PC-3 (cell line): ENCODE measurements at places on chromosomes 6 and 20.

DNA sequence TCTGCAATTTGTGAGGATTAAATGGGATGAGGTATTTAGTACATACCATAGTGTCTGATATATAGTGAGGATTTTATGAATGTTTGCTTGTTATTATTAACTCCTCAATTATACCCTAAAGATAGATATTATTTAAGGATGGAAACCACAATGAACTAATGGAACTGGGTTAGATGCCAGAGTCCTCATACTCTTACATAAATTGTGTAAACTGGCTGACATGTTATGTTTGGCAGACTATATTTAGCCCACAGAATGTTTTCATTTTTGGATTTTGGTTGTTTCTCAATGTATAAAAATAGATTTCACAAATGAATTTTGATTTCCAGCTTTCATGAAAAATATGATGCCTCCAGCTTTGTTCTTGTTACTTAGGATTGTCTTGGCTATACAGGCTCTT is 37.6 kb downstream of the HTR1B start:
- DNase-seq = no peak

DNA sequence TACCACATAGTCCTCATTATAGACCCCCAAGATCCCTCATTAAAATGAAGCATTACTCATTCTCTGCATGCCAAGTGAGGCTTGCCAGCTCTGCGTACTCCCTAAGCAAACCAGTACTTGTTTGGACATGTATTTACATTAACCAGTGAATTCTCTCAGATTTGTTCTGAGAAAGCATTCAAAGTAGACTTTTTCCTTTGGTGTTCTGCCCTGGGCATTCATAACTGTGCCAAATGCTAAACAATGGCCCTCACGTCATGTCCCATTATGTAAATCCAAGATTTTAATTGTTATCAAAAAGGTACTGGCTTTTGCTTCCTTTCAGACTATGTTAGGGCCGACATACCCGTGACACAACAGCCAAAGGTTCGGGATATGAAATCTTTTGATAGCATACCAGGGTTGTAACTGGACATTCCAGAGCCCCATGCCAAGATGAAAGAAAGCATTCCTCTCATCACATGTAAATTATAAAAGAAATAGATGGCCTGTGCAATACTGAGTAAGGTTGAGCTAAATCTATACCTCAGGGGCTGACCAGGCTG is 164.2 kb downstream of the ADAT2 start:
- DNase-seq = no peak

GRCh38 chr6:32692019-32692418 is 25.6 kb upstream of the HLA-DQB1 start:
- DNase-seq = peak; percentile 66

- DNase-seq = no peak
Measured at GRCh38 chr6:10578723-10579122, 57.6 kb downstream of the GCNT2 start.

DNA sequence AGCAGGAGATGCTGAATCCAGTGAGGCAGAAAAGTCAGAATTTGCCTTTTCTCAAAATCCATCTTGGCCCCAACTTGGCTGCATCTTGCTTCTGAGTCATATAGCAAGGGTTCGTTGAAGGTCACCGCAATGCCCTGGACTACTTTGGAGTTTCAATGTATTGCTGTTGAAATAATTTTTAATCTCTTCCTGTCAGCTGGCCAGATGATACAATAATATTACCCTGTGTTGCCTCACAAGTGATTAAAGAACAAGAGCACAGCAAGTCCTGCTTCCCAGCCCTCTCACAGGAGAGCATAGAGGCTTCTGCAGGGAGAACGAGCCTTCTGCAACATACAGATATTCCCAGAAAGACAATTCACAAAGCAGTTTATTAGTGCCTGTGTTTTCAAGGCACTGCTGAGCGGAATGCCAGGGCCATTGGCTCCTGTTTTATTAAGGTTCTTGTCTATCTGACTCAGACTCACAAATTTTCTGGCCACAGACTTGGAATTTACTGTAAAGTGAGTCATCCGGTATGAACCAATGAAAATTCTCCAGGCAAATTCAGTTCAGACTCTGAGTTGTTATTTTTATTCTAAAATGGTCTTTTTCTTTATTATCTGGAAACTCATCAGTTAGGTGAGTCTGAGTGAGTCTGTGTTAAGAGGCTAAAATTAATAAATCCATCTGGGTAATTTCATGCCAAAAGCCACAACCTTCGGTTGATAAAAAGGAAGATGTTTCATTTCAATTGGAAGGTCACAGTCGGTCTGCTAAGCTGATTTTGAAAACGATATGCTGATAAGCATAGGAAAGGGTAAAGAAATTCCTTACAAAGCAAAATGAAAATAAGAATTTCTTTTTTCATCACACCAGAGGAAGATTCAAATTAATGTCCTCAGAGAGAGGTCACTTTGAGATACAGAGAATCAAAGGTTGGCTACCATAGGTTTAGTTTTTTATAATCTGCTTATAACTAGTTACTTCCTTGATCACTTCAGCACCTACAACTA is 289.4 kb upstream of the STXBP5 start:
- DNase-seq = peak; percentile 90

GRCh38 chr20:47907031-47907675 is 121.9 kb upstream of the SULF2 start:
- no peak for DNase-seq

GRCh38 chr6:134787261-134787877 is 162.5 kb downstream of the ALDH8A1 start:
- peak; percentile 73 for DNase-seq

GRCh38 chr20:22425344-22426295 is 158.8 kb downstream of the FOXA2 start:
- no peak for DNase-seq

DNA sequence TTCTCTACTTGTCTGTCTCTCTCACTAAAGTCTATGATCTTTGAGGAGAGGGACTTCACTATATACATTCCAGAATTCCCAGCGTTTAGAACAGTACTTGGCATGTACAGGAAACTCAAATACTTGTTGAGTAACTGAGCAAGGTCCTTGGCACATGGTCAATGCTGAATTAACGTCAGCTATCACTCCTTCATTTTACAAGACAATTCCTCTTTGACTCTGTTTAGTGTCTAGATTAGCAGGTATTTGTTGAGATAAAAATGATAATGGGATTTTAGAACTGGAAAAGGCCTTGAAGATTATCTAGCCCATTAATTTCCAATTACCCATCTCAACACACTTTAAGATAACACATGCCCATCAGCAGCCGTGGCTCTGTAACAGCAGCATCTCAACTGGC is 6.6 kb upstream of the GUCA1B start:
- no peak for DNase-seq

DNA sequence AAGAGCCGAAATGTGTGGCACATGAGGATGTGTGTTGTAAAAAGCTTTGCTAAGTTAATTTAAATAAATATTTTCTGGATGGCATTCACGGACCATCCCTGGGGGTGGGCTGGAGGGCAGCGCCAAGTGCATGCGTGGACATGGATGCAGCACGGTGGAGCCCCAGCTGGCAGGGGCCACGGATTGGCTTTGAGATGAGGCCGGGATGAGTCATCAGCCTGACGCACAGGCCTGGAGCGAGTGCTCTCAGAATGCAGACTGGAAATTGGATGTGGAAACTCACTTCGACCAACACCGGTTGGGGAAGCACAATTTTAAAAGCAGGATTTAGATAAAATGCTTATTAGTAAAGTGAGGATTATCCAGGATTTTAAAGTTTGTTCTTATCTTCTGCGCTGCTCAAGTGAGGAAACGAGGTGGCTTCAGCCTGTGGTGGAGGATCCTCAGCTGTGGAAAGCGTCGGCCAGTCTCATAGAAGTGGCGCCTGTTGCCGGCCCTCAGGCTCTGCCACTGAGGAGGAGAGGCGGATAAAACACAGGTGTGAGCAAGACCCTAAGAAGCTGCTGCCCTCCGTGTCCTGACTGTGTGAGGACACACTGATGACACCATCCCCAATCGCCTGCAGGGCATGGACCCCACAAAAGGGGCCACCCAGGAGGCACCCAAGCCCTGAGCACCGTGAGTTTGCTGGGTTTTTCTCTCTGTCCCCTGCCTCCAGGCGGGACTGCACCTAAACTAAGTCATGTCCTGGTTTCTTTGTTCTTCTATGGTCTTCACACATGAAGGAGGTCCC is 279.7 kb downstream of the CDH4 start:
- peak; percentile 34 for DNase-seq

DNA sequence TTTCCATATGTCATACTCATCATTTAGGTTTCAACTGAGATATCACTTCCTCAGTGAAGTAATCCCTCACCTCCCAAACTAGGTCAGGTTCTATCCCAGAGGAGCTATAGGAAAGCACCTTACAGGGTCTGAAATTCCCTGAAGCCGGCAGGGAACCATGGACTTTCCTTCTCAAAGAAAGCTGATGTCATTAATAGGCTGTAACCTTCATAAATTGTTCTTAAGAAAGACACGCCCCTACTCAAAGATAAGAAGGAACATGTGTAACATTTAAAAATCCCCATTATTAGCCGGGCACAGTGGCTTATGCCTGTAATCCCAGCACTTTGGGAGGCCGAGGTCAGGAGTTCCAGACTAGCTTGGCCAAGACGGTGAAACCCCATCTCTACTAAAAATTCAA is 50.0 kb upstream of the RNGTT start:
- DNase-seq = no peak

DNA sequence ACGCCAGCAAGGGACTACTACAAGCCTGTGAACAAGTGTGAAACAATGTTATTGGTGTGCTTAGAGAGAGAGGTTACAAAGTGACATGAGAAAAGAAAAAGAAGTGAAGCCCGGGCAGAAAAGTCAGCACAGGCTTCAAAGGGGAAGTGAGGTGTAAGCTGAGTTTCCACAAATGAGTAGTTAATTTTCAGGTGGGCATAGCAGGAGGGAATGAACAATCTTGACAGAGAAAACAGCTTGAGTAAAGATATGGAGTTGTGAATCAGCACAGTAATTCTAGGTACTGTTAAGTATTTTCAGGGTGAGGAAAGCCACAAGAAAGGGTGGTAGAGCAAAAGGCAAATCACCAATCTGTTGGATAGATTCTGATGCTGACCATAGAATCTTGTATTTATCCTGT is 4.3 kb downstream of the KCNQ5 start:
- no peak for DNase-seq
